Thoracic aorta (tissue), 2 donors: ENCODE measurements at places on chromosomes 5 and 9. TPM values are rescaled to one million over a fixed set of nuclear protein-coding genes. Genes with fewer than 3 reads are reported as not detected.

DNA sequence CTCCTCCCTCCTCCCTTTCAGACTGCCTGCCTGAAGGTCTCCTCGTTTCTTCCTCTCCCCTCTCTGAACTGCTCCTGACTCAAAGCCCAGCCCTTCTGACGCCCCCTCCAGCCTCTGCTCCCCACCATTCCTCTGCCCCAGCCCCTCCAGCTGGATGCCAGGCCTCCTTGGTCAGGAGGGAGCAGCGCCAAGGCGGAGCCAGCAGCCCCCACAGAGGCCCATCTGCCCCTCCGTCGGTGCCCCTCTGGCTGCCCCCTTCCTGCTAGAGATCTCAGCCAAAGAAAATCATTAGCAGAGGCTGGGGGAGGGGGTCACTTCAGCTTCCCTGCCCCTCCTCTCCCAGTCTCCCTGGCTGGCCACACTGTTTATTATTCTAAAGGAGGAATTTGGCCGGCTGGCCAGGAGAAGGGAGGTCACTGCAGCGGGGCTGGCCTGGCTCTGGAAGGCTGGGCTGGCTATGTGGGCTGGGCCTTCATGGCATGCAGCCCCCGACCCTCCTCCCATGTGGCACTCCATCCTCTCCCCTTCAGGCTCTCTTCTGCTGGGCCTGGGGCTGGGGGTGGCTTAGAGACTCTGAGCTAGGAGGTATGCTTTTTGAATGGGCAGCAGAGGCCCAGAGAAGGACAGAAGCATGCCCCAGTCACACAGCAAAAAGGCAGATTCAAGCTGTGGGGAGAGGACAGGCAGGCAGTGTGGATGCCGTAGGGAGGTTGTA, 16.9 kb downstream of the PDGFRB start:
- peak; percentile 69 for DNase-seq

- DNase-seq: no peak
Observed at GRCh38 chr9:875119-875962, 33.8 kb downstream of the DMRT1 start.

GRCh38 chr9:129490583-129491486, 130.1 kb downstream of the C9orf50 start:
- no peak for DNase-seq

DNA sequence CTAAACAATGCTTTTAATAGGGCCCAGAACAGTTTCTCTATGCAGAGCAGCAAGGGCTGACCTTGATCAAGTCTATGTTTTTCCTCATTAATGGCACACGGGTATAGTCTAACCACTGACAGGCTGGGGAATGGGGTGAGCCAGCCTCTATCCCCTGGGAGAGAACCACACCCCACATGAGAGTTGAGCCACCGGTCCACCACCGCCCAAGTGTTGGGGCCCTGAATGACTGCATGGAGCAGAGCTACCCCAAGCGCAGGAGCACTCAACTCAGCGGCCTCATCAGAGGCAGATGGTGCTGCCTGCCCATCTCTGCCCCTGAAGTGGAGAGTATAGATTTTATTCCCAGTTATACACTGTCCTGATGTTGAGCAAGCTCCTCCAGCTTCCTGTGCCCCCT, 247.9 kb upstream of the IRX1 start:
- DNase-seq: no peak

- DNase-seq: no peak
Observed at GRCh38 chr5:114360816-114361723, 800 bp upstream of the KCNN2 start.

DNA sequence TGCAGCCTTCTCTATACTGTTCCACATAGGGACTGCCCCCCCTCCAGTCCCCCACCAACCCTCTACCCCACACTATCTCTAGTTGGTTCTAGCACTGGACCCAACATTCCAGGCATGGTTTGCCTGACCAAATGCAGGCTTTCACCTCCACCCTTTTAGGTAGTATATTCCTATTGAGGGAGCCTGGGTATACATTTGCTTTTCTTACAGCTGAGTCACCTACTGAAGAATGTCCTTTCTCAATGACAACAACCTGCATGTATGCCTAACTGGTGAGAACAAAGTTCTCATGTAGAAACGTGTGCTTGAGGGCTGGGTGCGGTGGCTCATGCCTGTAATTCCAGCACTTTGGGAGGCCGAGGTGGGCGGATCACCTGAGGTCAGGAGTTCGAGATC, 8.2 kb downstream of the TNIP1 start:
- DNase-seq: no peak

The LRRTM2 gene
- 0.27 TPM for total RNA-seq
